ENCODE measurements at places on chromosomes 4 and X. TPM values are rescaled to one million over a fixed set of nuclear protein-coding genes. Genes with fewer than 3 reads are reported as not detected.

GRCh38 chr4:101471201-101471600, 123.9 kb upstream of the PPP3CA start:
- no peak overlapping the region for H3K4me3 ChIP-seq
- H3K36me3 ChIP-seq, result no peaks in the 10 kb centered on the region
- no peaks in the 10 kb centered on the region for H3K27me3 ChIP-seq
- no peak for DNase-seq
- no peak overlapping the region for H3K27ac ChIP-seq

GRCh38 chrX:123629502-123629901, 103.3 kb downstream of the THOC2 start:
- H3K36me3 ChIP-seq, result peaks cover 9% of the 10 kb centered on the region
- no peak for DNase-seq
- H3K4me1 ChIP-seq, result no peaks in the 10 kb centered on the region

- H3K36me3 ChIP-seq, result peaks cover 28% of the 10 kb centered on the region
- peaks cover 11% of the 10 kb centered on the region for H3K4me1 ChIP-seq
- H3K27ac ChIP-seq, result no peak overlapping the region
- H3K27me3 ChIP-seq, result no peaks in the 10 kb centered on the region
These were observed 89.9 kb downstream of the SLC10A6 start for GRCh38 chr4:86759298-86759697.

DNA sequence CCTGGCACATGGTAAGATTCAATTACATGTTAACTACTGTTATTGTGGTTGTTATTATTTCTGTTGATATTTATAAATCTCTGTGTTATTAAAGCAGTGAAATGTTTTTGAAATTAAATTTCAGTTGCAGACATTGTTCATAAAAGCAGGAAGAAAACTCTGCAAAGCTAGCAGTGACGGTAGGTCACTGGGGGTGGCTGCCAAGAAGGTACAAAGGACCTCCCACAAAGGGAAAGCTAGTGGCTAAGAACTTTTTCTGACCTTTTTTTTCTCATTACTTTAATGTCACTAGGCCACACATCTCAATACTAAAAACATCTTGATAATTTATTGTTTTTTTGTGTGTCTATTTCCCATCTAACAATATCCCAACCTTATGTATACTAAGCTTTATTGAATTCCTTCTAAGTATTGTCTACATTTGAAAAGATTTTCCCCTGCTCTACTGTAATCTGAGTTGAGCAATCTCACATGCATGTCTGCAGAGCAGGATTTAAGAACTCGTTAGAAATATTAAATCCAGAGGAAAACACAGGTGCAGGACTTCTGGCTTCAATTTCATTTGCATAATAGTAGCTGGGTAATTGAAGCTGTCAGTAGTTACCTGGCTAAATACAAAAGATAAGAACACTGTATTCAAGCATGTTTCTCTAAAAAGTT, 197.3 kb downstream of the CFAP299 start:
- no peaks in the 10 kb centered on the region for H3K27me3 ChIP-seq
- no peak for DNase-seq
- peaks cover 9% of the 10 kb centered on the region for H3K4me1 ChIP-seq
- no peaks in the 10 kb centered on the region for H3K36me3 ChIP-seq

DNA sequence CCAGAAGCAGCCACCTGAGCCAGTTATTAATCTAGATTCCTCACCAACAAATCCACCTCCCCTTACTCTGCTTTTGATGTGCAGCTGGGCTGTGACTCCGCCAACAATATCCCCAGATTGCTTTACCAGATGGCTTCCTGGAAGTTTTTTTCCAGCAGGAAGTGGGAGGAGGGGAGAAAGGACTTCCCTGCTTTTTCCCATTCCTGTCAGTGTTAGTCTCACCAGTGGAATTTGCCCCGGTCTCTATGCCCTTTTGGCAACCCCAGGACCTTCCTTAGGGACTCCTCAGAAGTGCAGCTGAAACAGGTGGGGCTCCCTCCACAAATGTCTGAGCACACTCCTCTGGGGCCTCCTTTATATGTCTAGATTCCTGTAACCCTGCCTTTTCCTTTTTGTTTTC, 465.2 kb upstream of the IGFBP7 start:
- H3K27ac ChIP-seq, result no peak overlapping the region
- H3K4me3 ChIP-seq, result no peak overlapping the region
- H3K4me1 ChIP-seq, result no peaks in the 10 kb centered on the region
- no peaks in the 10 kb centered on the region for H3K27me3 ChIP-seq
- DNase-seq, result no peak

DNA sequence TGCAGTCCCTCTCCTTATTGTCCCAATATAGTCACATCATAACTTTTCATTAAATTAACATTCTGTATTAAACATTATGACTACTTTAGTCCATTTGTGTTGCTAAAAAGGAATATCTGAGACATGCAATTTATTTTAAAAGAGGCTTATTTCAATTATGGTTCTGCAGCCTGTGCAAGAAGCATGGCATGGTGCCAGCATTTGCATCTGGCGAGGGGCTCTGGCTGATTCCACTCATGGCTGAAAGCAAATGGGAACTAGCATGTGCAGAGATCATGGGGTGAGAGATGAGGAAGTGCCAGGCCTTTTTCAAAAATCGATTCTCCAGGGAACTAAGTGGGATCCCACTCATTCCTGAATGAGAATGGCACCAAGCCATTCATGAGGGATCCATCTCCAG, 476.3 kb upstream of the RPS6KA3 start:
- H3K4me1 ChIP-seq, result no peaks in the 10 kb centered on the region
- H3K27me3 ChIP-seq, result no peaks in the 10 kb centered on the region
- DNase-seq, result no peak
- no peak overlapping the region for H3K4me3 ChIP-seq

The EPHA5 gene
- not detected for total RNA-seq

- no peaks in the 10 kb centered on the region for H3K36me3 ChIP-seq
- no peak for DNase-seq
- no peaks in the 10 kb centered on the region for H3K27me3 ChIP-seq
- H3K4me3 ChIP-seq, result no peak overlapping the region
These were observed 92.5 kb downstream of the LHFPL1 start for GRCh38 chrX:112587194-112587593.

DNA sequence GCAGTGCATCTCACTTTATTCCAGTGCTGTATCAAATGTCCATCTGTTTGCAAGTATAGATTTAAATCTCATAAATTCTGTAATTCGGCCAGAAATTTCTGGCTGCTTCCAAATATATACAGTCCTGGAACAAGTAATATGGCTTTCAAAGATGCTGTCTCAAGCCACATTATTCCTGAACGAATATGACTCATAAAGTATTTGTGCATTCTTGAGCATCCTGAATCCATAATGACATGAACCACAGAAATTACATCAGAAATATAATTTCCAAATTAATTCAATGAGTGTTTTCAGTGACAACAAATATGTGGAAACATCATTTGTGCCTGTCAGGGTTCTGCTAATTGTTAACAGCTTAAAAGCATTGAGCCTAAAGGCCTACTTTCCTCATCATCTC, 140.9 kb upstream of the HPGD start:
- H3K27me3 ChIP-seq, result no peaks in the 10 kb centered on the region
- H3K36me3 ChIP-seq, result no peaks in the 10 kb centered on the region
- H3K4me1 ChIP-seq, result peaks cover 3% of the 10 kb centered on the region
- no peak for DNase-seq

GRCh38 chr4:70688795-70689231, 481 bp downstream of the UTP3 start:
- H3K4me1 ChIP-seq, result peaks cover 17% of the 10 kb centered on the region
- H3K4me3 ChIP-seq, result peak overlapping the region; percentile 90
- H3K27me3 ChIP-seq, result peaks cover 5% of the 10 kb centered on the region
- H3K27ac ChIP-seq, result peak overlapping the region; percentile 81

DNA sequence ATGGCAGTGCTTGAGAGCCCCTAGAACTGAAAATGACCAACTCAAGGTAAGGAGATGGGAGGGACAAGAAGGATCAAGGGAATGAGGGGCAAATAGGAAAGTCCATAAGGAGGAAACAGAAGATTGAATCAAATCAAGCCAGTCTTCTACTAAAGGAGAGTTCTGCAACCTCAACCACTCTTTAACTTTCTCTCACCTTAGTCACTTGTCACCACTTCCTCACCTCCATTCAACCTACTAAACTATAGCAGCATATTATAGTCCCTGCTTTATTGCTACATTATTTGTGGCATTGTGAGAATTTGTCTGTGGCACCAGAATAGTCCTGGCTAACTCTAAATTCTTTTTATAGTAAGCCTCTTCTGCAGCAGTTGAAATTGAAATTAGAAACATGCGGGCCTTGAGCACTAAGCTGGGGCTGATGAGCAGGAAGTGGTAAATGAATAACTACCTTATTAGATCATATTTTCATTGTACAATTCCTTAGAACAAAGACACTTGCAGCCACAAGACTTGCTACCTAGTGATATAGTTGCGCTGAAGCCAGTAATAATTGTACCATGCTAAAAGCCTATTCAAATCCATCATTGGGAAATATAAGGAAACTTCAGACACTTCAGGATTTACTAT, 336.9 kb downstream of the ZNF674 start:
- no peak for DNase-seq
- no peaks in the 10 kb centered on the region for H3K36me3 ChIP-seq
- no peak overlapping the region for H3K27ac ChIP-seq

DNA sequence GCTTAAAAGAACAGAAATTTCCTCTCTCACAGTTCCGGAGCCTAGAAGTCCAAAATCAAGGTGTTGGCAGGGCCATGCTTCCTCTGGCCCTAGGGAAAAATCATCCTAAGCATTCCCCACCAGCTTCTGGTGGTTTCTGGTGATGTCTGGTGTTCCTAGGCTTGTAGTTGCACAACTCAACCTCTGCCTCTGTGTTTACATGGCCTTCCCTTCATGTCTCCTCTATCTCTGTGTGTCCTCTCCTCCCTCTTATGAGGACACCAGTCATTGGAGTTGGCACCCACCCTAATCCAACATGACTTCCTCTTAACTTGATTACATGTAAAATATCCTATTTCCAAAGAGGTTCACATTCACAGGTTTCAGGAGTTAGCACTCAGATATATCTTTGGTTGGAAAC, 15.4 kb downstream of the LRP2BP start:
- no peaks in the 10 kb centered on the region for H3K36me3 ChIP-seq
- H3K27ac ChIP-seq, result no peak overlapping the region
- H3K4me3 ChIP-seq, result no peak overlapping the region
- H3K4me1 ChIP-seq, result peaks cover 7% of the 10 kb centered on the region

Data from neural progenitor cell (in vitro differentiated cells).